Central memory CD4-positive, alpha-beta T cell (primary cell): ENCODE measurements at places on chromosomes 6 and 20.

- DNase-seq, result no peak
Measured at GRCh38 chr6:122722746-122723145, 56.8 kb upstream of the FABP7 start.

DNA sequence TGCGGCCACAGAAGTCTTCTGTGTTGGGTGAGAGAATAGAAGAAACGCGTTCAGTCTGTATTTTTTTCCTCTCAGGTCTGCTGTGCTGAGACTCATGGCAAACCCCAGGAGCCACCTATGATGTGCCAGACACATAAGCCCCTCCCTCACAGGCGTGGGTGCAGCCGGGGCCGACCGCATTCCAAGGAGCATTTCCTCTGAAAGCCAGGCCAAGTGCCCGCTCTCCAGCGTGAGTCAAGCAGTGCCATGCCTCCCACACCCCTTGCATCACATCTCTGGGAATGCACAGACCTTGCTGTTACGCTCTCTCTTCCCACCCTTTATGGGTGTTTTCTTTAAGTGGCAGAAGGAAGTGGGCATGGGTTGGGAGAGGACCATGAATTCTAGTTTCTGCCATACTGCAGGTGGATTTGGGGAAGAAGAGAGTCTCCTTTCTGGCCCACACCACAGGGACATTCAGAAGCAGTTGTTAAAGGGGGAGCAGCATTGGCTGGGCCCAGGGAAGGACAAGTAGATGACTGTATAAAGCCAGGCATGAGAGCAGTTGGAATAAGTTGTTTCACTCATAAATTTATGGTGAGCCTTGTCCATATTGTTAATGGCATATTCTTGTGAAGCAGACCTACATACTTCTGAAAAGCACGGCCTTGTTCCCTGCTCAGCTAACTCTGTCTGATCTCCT is 37.1 kb upstream of the TFAP2A start:
- no peak for DNase-seq

DNA sequence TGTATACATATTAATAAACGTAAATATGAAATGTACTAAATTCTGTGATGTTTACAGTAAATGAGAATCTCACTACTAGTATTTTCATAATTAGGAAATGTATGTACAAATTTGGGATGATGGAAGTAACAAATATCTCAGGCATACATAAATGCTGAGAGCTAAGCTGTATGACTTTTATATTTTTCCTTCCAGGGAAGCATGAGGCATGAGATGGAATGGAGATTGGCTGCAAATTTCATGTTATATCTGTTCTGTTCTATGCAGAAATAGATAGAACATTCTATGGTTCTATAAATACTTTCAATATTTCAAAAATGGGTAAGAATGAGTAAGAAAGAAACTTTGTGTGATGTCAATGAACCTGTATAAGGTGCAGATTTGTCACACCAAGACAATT is 335.2 kb downstream of the KHDRBS2 start:
- DNase-seq, result no peak

- no peak for DNase-seq
Measured at GRCh38 chr6:143543435-143543834, 31.9 kb upstream of the FUCA2 start.

- DNase-seq, result no peak
Measured at GRCh38 chr6:20996099-20996498, 461.8 kb downstream of the CDKAL1 start.

DNA sequence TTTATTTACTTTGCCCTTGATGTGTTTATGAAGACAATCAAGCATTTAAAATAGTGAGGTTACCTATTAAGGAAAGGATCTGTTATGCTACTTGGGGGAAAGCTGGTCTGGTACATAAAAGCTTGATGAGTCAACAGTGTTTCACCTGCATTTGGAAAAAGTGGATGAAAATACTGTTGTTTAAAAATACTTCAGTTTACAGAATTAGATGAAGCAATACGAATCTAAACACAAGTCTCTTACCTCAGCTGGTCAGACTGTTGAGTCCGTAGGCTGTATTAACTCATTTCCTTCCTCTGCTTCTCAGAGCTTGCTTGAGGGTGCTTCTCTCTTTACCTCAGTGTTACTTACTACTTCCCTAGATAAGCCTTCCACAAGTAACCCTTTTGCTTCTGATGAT is 36.1 kb downstream of the NKX2-4 start:
- DNase-seq, result no peak

DNA sequence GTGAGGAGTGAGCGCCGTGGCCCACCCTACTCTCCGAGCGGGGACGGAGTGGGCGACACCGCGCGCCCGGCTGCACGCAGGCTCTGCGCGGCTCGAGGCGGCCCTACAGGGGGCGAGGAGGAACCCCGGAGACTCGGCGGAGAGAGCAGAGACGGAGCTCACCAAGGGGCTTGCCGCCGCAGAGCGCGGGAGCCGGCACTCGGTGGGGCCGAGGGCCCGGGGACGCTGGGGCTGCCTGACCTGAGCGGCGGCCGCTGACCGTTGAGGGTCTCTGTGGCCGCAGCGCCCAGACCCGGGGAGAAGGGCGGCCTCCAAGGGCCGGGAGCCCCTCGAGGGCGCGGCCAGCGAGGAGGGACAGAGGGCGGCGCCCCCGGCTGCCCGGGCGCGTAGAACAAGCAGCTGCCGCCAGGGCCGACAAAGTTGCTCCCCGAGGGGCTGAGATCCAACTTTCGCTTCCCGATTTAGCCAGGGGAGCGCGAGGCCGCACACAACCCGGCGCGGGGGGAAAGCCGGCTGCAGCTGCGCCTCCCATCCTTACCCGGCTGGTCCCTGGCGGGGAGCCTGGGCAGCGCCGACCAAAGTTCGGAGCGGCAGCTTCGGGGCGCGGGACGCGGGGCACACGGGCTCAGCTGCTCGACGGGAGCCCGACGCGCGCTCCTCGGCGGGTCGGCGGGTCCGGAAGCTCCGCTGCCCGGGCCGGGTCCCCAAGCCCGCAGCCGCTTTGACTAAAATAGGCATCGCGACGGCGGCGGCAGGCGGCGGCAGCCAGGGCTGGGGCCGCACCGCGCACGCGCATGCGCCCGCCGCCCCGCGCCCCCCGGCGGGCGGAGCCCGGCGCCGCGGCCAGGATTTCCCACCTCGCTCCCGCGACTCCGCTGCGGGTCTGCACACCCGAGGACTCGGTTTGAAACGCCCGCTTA is 43.1 kb downstream of the POPDC3 start:
- DNase-seq, result no peak

DNA sequence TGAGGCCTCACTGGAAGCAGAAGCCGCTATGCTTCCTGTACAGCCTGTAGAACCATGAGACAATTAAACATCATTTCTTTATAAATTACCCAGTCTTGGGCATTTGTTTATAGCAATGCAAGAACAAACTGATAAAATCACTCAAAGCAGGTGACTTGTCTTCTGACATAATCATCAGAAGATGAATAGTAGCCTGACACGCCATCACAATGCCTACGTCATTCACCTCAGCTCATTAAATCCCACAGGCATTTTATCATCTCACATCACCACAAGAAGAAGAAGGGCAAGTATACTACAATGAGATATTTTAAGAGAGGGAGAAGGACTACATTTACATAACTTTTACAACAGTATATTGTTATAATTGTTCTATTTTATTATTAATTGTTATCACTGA is 3.1 kb upstream of the CAP2 start:
- DNase-seq, result no peak

DNA sequence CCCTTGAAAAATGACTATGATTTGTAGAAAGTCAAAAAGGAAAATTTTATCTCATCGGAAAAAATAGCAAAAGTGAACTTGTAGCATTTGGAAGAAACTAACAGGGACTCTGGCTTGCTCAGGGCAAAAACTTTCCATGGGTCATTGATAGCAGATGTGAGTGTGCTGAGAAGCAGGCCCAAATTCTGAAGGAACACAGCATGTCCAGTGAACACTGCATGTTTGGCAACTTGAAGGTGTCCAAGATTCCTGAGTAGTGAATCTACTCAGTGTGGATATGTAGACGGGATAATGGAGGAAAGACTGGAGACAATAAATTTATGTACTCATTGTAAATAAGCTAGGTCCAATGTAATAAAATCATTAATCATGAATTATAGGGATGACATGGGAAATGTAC is 8.2 kb downstream of the SLC17A2 start:
- DNase-seq, result no peak

- no peak for DNase-seq
Measured at GRCh38 chr6:81309811-81310210, 442.7 kb downstream of the TENT5A start.

DNA sequence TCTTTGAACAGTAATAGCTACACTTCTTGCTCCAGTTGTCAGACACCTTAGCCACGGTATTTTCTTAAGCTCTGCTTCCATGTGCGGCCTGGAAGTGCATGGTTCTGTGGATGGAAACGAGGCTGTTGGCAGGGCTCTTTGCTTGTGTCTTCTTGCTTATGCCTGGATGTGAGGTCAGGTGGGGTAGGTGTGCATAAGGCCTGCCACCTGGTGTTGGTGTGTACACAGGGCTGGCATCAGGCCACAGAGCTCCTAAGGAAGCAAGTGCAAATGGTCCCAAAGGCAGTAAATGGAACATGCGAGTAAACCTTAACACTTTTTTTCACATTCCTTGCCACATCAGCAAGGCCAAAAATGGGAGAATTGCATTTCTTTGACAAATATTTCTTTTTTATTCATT is 158.1 kb upstream of the GMDS start:
- no peak for DNase-seq

DNA sequence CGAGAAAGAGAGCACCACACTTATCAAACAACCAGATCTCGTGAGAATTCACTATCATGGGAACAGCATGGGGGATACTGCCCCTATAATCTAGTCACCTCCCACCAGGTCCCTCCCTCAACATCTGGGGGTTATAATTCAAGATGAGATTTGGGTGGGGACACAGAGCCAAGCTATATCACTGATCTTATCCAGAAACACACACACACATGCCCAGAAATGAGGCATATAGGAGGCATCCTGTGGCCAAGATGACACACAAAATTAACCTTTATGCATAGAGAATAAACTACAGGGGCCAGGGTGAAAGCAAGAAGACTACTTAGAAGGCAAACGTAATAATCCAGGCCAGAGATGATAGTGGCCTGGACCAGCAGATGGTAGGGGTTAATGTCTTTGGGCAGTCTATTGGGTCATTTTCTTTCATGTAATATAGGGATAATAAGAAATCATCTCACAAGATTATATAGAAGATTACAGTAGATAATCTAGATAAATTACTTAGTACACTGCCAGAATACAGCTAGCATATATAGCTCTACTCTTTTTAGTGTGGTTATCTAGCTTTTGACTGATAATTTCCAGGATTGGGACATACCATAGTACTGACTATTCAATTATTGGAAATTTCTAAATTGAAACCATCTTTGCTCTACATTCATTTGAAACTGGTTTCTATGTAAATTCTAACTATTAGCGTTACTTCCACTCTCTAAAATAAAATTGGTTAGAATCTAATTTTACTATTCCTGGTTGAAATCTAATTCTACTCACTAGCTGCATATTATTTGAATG is 20.0 kb downstream of the RNF144B start:
- no peak for DNase-seq

DNA sequence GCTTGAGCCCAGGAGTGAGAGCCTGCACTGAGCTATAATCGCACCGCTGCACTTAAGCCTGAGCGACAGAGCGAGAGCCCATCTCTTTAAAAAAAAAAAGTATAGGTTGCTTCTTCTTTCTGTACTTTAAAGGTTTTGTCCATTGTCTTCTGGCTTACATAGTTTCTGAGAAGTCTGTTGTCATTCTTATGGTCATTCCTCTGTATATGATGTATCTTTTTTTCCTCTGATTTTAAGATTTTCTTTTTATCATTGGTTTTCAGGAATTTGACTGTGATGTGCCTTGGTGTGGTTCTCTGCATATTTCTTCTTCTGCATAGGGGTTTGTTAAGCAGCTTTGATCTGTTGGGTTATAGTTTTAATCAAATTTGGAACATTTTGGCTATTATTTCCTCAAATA is 29.1 kb downstream of the QRSL1 start:
- no peak for DNase-seq

DNA sequence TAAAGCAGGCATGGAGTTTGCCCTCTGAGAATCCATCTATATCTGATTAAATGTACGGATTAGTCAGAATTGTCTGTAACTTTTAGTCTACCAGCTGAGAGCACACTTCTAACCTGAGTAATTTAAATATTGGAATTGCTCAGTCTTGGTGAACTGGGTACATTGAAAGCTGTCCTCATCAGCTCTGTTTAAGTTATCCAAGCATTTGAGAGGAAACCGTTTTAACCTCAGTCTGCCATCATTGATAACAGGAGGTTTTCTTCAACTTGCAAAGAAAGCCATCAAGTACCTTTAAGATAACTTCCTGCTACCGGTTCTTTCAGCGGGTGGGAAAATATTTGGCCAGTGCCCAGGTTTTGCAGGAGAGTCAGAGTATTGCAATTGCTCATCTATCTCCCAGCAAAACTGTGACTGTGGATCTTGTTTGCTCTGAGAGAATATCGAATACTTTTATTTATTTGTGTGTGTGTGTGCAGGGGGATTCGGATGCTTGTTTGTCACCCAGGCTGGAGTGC is 31.1 kb upstream of the F13A1 start:
- DNase-seq, result no peak

- DNase-seq, result no peak
Measured at GRCh38 chr6:18561037-18561750, 174.0 kb downstream of the RNF144B start.

GRCh38 chr6:122754191-122754731 is 25.3 kb upstream of the FABP7 start:
- no peak for DNase-seq

DNA sequence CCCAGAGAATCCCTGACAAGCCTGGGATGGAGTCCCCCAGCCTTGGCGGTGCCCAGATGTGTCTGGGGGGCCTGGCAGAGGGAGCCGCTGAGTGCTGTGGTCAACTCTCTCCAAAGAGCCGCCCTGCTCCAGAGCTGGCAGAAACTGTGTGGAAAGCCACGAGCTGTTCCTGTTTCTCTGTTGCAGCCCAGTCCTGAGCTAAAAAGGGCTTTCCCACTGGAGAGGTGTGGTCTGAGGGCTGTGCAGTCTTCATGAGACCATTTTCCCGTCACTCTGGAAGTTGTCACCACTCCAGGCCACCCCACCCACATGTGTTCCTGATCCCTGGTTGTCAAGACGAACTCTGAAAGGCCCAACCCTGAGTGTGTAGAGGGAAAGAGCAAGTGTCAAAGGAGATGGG is 99.7 kb upstream of the KCNK16 start:
- DNase-seq, result no peak

GRCh38 chr6:6466967-6467761 is 121.4 kb upstream of the LY86 start:
- no peak for DNase-seq

GRCh38 chr20:36541768-36542488 is 609 bp downstream of the MYL9 start:
- no peak for DNase-seq

- no peak for DNase-seq
Measured at GRCh38 chr20:53657279-53657678, 63.6 kb upstream of the ZNF217 start.

GRCh38 chr6:55578537-55579363 is at the start of gene HMGCLL1:
HMGCLL1 (minus strand) TSS chr6:55579192; CDS start chr6:55579055, 137 bp downstream.
- no peak for DNase-seq

GRCh38 chr6:44053760-44054556 is 73.3 kb downstream of the MRPL14 start:
- no peak for DNase-seq

DNA sequence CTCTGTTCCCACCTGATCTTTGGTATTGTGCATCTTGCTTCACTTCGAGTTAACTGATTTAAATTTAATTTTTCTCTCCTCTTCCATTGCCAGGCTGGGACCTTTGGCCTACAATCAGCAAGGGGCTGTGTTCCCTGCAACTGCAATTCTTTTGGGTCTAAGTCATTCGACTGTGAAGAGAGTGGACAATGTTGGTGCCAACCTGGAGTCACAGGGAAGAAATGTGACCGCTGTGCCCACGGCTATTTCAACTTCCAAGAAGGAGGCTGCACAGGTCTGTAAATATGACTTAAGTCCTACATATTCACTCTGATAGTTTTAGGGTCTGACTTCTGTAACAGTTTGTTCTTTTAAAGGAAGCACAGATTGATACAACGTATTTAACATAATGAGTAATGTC is 412.4 kb downstream of the ARHGAP18 start:
- DNase-seq, result no peak
